ENCODE measurements at places on chromosomes 7 and 10.

GRCh38 chr7:156327474-156327873 lies 313.1 kb upstream of the RNF32 start:
- H3K4me1 ChIP-seq, result no peaks in the 10 kb centered on the region
- no peak for DNase-seq
- H3K36me3 ChIP-seq, result no peaks in the 10 kb centered on the region
- H3K4me3 ChIP-seq, result no peak overlapping the region

DNA sequence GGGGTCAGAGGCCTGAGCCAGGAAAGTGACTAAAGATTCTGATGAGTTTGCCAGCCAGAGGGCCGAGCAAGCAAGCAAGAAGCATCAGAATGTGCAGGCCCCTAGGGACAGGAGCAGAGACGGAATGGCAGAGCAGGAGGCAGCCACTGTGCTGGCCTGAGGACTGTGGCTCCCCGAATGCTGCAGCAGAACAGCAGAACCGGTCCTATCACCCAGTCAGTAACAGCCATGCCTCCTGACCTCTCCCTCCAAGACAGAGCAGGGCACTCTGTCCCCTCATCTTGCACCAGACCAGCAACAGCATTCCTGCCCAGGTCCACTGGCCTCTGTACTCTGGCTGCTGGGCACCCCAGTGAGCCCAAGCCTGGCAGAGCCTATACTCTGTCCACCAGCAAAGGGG lies 85.9 kb downstream of the ARHGAP22 start:
- no peaks in the 10 kb centered on the region for H3K27me3 ChIP-seq
- H3K4me3 ChIP-seq, result no peak overlapping the region
- H3K4me1 ChIP-seq, result peaks cover 11% of the 10 kb centered on the region
- no peaks in the 10 kb centered on the region for H3K36me3 ChIP-seq
- DNase-seq, result no peak
- no peak overlapping the region for H3K27ac ChIP-seq

DNA sequence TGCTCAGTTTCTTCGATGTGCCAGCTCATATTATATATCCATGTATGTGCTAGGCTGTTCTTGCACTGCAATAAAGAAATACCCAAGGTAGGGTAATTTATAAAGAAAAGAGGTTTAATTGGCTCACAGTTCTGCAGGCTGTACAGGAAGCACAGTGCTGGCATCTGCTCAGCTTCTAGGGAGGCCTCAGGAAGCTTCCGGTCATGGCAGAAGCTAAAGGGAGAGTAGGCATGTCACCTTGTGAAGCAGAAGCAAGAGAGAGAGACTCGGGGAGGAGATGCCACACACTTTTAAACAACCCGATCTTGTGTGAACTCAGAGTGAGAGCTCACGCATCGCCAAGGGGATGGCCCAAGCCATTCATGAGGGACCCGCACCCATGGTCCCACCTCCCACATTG lies 13.8 kb upstream of the ECHDC3 start:
- H3K4me1 ChIP-seq, result no peaks in the 10 kb centered on the region
- no peak overlapping the region for H3K4me3 ChIP-seq
- no peak for DNase-seq
- peaks cover 11% of the 10 kb centered on the region for H3K27me3 ChIP-seq
- H3K27ac ChIP-seq, result no peak overlapping the region

DNA sequence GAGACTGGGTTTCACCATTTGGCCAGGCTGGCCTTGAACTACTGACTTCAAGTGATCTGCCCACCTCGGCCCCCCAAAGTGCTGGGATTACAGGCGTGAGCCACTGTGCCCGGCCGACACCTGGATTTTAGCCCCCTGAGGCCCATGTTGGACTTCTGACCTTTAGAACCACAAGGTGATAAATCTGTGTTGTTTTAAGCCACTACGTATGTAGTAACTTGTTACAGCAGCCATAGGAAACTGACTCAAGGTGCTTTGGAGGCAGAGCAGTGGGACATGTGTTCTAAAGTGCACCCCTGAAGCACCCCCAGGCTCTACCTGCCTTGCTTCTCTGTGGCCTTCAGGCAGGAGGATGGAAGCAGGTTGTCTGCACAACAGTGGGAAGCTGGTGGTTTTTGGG lies 128.4 kb downstream of the CDH23 start:
- H3K27ac ChIP-seq, result no peak overlapping the region
- H3K27me3 ChIP-seq, result peaks cover 31% of the 10 kb centered on the region
- H3K4me1 ChIP-seq, result no peaks in the 10 kb centered on the region
- no peak for DNase-seq
- H3K36me3 ChIP-seq, result no peaks in the 10 kb centered on the region

- no peaks in the 10 kb centered on the region for H3K36me3 ChIP-seq
- peaks cover 8% of the 10 kb centered on the region for H3K27me3 ChIP-seq
- no peak for DNase-seq
- no peaks in the 10 kb centered on the region for H3K4me1 ChIP-seq
- H3K27ac ChIP-seq, result no peak overlapping the region
- H3K4me3 ChIP-seq, result no peak overlapping the region
Measured at GRCh38 chr10:90591629-90592028, 266.2 kb downstream of the HTR7 start.

DNA sequence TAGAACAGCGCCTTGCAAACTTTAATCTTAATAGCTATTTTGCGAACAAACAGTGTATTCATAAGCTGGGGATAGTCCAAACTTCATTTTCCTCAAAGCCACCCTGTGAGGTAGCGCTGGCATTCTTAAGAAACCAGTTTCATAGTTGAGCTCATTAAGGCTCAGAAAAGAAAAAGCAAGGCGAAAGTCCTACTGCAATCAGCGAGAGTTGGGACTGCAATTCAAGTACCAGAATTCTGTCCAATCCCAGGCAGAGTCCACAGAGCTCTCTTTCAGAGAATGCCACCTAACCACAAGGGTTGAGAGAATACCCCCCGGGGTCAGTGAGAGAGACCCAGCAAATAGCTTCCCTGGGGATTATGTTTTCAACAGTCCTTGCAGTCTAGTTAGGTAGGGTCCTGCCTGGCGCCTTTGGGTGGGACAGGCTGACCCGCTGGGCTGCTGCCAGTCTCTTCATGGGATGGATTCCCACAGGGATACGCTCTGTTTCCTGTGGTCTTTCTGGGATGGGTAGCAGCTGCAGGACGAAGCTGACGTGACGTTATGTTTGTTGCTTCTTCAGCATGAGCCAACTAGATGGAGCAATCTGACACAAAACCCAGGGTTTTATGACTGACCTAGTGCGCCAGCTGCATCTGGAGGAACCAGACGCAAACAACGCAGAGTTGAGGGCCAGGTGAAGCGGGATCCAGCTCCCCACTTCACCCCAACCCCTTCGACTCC lies 16.0 kb downstream of the BMPER start:
- no peaks in the 10 kb centered on the region for H3K27me3 ChIP-seq
- H3K4me3 ChIP-seq, result no peak overlapping the region
- DNase-seq, result peak; percentile 79
- H3K4me1 ChIP-seq, result peaks cover 3% of the 10 kb centered on the region

DNA sequence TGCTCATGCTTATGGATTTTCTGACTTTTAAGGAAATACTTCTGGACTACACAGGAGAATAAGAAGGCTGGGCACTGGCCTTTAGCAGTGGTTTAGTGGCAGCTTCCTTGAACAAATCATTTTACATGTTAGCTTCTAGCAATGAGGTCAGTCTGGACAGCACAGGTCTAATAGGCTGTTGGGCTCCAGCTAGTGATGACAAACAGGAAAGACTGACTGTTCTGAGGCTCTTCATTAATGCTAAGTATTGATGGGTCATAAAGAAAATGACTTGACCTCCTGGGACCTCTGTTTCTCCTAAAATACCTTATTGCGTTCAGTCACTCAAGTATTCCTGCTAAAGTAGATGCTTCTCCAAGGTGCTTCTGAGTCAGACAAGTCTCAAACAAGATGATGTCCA lies 4.9 kb upstream of the RHOBTB1 start:
- peaks cover 5% of the 10 kb centered on the region for H3K4me1 ChIP-seq
- no peaks in the 10 kb centered on the region for H3K27me3 ChIP-seq
- no peaks in the 10 kb centered on the region for H3K36me3 ChIP-seq
- no peak overlapping the region for H3K27ac ChIP-seq
- peak; percentile 8 for DNase-seq

DNA sequence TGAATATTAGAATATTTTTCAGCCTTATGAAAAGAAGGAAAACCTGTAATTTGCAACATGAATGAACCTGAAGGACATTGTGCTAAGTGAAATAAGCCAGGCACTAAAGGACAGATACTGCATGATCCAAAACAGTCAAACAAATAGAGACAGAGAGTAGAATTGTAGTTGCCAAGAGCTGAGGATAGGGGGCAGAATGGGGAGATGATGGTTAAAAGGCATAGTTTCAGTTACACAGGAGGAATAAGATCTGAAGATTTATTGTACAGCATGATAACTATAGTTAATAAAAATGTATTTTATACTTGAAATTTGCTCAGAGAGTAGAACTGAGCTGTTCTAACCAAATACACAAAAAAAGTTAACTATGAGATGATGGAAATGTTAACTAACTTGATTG lies 149.0 kb upstream of the TMEM106B start:
- H3K36me3 ChIP-seq, result no peaks in the 10 kb centered on the region
- no peaks in the 10 kb centered on the region for H3K4me1 ChIP-seq
- H3K27me3 ChIP-seq, result no peaks in the 10 kb centered on the region
- no peak overlapping the region for H3K27ac ChIP-seq
- no peak overlapping the region for H3K4me3 ChIP-seq

DNA sequence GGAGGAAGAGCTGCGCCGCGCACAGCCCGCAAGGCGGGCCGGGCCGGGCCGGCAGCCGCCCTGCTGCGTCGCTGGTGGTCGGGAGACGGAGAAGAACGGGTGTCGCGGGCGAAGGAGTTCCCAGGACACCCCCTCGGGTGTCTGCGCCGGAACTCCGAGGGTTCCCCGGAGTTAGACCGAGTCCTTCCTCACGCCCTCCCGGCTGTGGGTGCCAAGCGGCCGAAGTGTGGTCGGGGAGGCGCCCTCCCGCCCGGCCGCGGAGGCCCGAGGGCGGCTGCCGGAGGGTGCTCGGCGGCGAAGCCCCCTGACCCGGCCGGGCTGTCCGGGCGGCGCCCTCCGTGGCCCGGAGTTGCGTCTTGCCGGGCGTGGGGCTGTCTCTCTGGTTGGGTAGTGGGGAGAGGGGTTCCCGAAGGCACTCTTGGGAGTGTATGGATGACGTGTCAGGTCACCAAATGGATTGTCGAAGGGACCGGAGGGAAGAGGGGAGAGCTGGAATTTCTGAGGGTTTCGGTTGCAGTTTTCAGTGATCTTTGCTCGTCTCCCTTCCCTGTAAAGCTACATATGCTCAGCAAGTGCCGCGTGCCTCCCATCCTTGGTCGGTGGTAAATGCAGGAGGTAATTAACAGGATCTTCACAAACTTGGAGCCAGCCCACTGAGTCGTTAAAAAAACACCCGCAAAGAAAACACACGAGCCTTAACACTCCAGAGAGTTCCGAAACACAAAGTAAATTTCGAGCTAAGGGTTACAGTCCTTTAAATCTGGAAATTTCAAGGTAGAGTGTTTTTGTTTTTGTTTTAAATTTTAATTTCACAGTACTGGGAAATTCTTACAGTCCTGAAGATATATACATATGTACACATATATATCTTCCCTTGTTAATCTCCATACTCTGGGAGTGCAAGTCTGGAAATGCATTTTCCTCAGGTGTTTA lies 871 bp downstream of the ST7 start:
- peak overlapping the region; percentile 89 for H3K27ac ChIP-seq
- no peaks in the 10 kb centered on the region for H3K27me3 ChIP-seq
- peaks cover 9% of the 10 kb centered on the region for H3K4me1 ChIP-seq
- peak; percentile 88 for DNase-seq
- H3K36me3 ChIP-seq, result no peaks in the 10 kb centered on the region
